ENCODE measurements at places on chromosomes 6 and 20.

- H3K27ac ChIP-seq = peak overlapping the region; percentile 68
- no peaks in the 10 kb centered on the region for H3K36me3 ChIP-seq
- H3K4me1 ChIP-seq = peaks cover 15% of the 10 kb centered on the region
- DNase-seq = peak; percentile 48
- no peak overlapping the region for H3K4me3 ChIP-seq
Observed at GRCh38 chr6:136593748-136594490, 43.7 kb upstream of the MAP7 start.

DNA sequence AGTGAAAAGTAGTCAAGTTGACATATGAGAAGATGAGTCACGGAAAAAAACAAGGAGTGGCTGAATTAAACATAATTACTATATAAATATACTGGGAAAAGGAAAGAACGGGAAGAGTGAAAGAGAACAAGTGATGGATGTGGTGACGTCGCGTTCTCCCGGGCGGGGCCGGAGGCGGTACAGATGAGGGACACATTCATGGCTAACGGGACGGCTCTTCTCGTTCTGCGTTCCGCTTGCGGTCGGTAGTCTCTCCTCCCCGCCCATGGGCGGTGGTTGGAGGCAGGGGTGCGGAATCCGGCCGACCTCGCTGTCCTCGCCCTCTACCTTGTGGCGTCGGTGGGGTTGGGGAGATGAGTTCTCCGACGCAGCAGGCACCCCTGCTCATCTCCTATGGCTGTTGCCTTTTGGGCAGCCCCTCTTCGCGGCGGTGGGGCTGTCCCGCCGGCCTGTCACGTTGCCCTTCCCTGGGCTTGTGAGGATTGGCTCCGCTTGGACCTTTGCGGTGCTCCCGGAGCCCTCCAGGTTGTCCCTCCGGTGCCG is 22.5 kb downstream of the HLA-G start:
- H3K36me3 ChIP-seq = no peaks in the 10 kb centered on the region
- no peak overlapping the region for H3K27ac ChIP-seq
- no peaks in the 10 kb centered on the region for H3K4me1 ChIP-seq
- peaks cover 38% of the 10 kb centered on the region for H3K27me3 ChIP-seq

DNA sequence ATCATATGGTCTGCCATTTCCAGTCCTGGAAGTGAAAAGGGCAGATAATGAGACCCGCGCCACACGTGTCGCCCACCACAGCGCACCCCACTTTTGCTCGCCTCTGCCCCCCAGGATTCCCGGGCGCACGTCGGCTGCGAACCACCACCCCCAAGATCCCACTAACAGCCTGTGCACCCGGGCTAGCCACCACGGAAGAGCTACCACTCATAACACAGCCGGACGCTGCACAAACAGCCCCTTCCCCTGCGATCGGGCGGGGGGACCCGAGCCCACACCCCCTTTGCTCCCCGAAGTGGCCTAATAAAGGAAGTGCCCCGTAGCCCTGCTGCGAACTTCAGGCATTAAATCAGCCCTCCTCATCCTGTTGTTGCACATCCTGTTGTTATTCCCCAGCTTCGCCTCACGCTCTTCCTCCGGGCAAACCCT is 506 bp downstream of the CITED2 start:
- H3K4me1 ChIP-seq = peaks cover 27% of the 10 kb centered on the region
- peaks cover 17% of the 10 kb centered on the region for H3K36me3 ChIP-seq
- H3K27ac ChIP-seq = peak overlapping the region; percentile 89

- no peaks in the 10 kb centered on the region for H3K4me1 ChIP-seq
- no peaks in the 10 kb centered on the region for H3K36me3 ChIP-seq
- no peak overlapping the region for H3K27ac ChIP-seq
- DNase-seq = no peak
Observed at GRCh38 chr6:43716099-43716498, 28.5 kb upstream of the MRPS18A start.

DNA sequence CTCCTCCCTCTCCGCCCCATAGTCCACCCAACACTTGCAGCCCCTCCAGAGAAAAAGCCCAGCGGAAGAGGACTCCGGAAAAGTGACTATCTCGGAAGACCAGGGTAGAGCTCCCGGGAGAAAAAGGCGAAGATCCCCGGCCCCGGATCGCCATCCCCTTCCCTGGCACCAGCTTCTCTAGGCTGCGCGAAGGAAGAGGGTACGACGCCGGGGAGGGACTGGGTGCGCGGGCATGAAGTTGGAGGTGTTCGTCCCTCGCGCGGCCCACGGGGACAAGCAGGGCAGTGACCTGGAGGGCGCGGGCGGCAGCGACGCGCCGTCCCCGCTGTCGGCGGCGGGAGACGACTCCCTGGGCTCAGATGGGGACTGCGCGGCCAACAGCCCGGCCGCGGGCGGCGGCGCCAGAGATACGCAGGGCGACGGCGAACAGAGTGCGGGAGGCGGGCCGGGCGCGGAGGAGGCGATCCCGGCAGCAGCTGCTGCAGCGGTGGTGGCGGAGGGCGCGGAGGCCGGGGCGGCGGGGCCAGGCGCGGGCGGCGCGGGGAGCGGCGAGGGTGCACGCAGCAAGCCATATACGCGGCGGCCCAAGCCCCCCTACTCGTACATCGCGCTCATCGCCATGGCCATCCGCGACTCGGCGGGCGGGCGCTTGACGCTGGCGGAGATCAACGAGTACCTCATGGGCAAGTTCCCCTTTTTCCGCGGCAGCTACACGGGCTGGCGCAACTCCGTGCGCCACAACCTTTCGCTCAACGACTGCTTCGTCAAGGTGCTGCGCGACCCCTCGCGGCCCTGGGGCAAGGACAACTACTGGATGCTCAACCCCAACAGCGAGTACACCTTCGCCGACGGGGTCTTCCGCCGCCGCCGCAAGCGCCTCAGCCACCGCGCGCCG is 822 bp downstream of the FOXQ1 start:
- peaks cover 9% of the 10 kb centered on the region for H3K36me3 ChIP-seq
- DNase-seq = no peak
- H3K4me1 ChIP-seq = peaks cover 18% of the 10 kb centered on the region
- peak overlapping the region; percentile 57 for H3K4me3 ChIP-seq
- peaks cover 2% of the 10 kb centered on the region for H3K27me3 ChIP-seq
- peak overlapping the region; percentile 34 for H3K27ac ChIP-seq

DNA sequence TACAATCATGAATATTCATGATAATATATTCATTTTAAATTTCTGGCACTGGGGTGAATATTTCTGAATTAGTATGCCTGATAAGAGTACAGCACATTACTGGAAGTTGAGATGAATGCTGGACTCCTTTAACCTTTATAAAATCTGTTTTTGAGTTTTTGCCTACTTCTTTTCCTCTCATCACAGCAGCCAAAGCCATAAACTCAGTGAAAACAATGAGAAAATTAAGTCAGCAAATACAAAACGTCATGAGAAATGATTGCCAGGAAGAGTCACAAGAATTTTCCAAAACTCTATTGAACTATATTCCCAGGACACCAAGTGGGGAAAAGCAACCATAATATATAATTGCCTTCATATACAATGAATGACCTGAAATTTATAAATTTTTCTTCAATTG is 837.6 kb downstream of the TBC1D32 start:
- H3K4me3 ChIP-seq = no peak overlapping the region
- no peaks in the 10 kb centered on the region for H3K4me1 ChIP-seq
- no peaks in the 10 kb centered on the region for H3K36me3 ChIP-seq
- no peak overlapping the region for H3K27ac ChIP-seq

GRCh38 chr6:144334150-144334708 is 49.1 kb downstream of the UTRN start:
- H3K27me3 ChIP-seq = no peaks in the 10 kb centered on the region
- DNase-seq = no peak

GRCh38 chr20:37352608-37352980 is 6.7 kb downstream of the SRC start:
- H3K4me1 ChIP-seq = peaks cover 29% of the 10 kb centered on the region
- H3K36me3 ChIP-seq = peaks cover 63% of the 10 kb centered on the region
- H3K27ac ChIP-seq = peak overlapping the region; percentile 96

- no peak overlapping the region for H3K4me3 ChIP-seq
- no peak for DNase-seq
- H3K4me1 ChIP-seq = no peaks in the 10 kb centered on the region
- H3K36me3 ChIP-seq = no peaks in the 10 kb centered on the region
- no peak overlapping the region for H3K27ac ChIP-seq
- H3K27me3 ChIP-seq = peaks cover 9% of the 10 kb centered on the region
Observed at GRCh38 chr6:110277100-110277665, 81.0 kb downstream of the METTL24 start.

DNA sequence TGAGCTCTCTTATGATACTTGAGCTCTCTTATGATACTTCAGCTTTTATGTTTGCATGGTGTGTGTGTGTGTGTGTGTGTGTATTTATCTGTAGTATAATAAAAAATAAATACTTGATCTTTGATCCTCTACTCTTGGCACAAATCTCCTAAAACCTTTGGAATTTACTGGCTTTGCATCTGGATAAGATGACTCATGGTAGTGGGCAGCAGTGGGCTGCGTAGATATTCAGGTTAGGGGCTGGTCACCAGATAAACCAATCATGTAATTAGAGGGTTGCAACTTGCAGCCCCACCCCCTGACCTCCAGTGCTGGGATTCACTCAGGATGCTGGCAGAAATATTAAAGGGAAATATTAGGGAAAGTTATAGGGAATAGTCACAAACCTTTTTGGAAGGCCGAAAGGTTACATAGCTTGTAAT is 151.9 kb upstream of the COL21A1 start:
- H3K27ac ChIP-seq = no peak overlapping the region
- peaks cover 4% of the 10 kb centered on the region for H3K4me1 ChIP-seq
- no peaks in the 10 kb centered on the region for H3K36me3 ChIP-seq
- H3K27me3 ChIP-seq = no peaks in the 10 kb centered on the region

DNA sequence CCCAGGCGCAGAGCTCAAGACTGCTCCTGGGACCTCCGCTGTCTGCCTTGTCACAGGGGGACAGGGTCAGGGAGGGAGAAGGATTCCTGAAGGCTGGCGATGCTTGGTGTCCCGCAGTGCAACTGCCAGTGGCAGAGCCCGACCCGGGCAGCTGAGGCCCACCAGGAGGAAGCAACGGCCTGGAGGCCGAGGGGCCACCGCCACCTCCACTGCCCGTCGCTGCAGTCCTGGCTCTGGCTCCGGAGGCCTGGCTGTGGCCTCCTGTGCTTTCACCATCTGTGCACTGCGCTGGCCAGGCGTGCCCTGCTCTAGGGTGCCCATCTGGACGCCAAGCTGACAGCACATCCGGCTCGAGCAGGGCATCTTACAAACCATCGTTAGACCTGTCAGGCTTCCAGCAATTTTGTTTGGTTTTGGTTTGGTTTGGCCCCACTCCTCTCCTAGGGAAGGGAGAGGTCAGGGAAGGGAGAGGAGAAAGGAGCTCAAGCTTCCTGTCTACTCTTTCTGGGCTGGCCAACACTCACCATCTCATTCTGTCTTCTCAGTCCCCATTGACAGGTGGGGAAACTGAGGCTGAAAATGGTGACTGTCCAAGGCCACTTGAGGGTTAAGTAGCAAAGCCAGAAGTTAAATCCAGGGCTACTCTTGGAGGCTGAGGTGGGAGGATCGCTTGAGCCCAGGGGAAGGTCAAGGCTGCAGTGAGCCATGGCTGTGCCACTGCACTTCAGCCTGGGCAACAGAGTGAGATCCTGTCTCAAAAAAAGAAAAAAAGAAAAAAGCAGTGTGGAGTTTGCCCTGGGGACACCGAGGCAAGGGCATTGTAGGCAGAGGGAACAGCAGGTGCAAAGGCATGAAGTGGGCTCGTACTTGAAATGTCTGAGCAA is 37.7 kb upstream of the NOL4L start:
- H3K4me3 ChIP-seq = no peak overlapping the region
- no peaks in the 10 kb centered on the region for H3K36me3 ChIP-seq
- no peak overlapping the region for H3K27ac ChIP-seq
- no peak for DNase-seq
- no peaks in the 10 kb centered on the region for H3K4me1 ChIP-seq
- peaks cover 9% of the 10 kb centered on the region for H3K27me3 ChIP-seq

DNA sequence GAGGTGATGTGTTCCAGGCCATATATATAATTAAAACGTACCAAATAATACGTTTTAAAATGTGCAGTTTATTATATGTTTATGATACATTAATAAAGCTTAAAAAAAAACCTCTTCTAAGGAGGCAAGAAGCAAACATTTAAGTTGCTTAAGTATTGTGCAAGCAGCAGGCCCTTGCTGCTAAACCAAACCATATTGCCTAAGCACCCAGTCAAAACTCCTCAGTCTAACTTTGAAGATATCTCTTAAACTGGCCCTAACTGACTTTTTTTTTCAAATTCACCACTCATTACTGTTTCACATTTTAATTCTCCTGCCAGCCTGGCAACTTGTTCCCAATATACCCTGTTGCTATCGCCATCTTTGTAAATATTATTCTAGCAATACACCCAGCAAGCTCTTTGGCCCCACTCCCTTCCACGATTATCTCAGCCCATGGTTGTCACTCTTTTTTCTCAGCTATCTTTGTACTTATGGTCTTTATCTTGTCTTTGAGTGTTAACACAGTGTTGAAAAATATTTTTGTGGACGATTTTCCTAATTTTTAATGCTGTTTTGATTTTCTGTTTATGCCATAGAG is 60.9 kb downstream of the C6orf58 start:
- H3K27me3 ChIP-seq = peaks cover 3% of the 10 kb centered on the region
- no peaks in the 10 kb centered on the region for H3K36me3 ChIP-seq
- no peaks in the 10 kb centered on the region for H3K4me1 ChIP-seq
- no peak for DNase-seq
- H3K27ac ChIP-seq = no peak overlapping the region

GRCh38 chr6:125790358-125791150 is at the start of gene NCOA7:
NCOA7 (plus strand) TSS chr6:125790960; CDS start chr6:125815355, 24,395 bp downstream.
- H3K27ac ChIP-seq = peak within 1 kb of the TSS; percentile 60
- H3K4me1 ChIP-seq = peaks cover 35% of the 10 kb centered on the region
- peak within 1 kb of the TSS; percentile 87 for H3K4me3 ChIP-seq
- H3K36me3 ChIP-seq = peaks cover 6% of the 10 kb centered on the region
- DNase-seq = peak; percentile 70

Data from RWPE2 (cell line).